Muscle of back (tissue), 13 donors: ENCODE measurements at places on chromosomes 5 and 9.

GRCh38 chr5:71873191-71873591, 154.1 kb downstream of the CARTPT start:
- no peak for DNase-seq

DNA sequence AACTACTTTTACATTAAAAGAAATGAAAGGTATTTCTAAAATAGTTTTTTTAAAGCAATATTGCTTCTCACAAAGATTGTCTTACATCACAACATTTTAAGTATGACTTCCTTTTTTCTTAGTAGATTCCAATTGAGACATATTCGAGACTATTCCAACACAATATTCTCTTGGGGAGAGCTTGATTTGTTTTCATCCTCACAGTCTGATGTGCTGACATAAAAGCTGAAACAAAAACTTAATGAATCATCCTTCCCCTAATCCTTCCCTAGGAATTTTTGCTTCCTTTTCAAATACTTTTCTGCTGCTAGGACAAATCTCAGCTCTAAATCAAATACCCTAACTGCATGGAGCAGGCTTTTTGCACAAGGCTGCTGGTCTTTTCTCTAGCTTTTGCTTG, 245.8 kb upstream of the MAP3K1 start:
- DNase-seq = peak; percentile 60

DNA sequence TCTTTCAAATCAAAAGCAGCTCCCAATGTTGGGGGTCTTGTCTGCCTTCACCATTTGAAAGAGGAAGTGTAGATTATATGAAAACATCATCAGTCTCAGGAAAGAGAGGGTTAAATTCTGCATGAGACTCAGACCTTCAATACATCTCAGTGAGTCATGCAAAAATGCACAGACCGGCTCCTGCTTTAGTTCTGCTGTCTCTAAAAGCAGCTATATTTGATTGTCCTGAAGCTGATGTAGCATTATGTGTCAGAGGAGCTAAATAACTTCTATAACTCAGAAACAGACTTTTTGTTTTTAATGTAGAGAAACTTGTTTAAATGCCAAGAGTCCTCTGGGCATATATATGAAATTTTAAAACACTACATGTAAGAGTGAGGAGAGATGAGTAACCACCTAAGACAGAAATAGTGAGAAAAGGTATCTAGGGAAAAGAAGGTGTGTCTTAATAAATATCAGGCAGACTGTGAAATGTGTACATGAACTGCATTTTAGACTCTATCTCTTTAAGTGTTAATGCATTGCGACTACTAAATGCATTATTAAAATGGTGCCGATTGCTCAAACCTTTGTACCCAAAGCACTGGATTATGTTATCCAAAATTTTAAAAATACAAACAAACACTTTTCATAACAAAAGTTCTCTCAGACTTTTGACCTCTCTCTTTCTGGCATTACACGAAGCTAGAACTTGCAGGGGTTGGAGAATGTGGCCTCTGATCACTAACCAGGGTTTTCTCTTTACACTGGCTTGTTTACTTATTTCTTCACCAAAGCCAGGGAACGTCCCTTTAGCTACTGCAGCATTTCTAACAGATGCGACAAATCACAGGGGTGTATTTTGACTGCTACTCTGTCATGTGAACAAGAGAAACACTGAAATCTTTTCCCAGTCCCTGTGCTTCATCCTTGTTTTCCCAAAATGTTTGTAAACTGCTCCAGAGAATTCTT, 302.3 kb downstream of the ARL15 start:
- no peak for DNase-seq

GRCh38 chr9:77939149-77939668, 92.4 kb downstream of the GNAQ start:
- DNase-seq = no peak

- DNase-seq = no peak
These were observed 184.0 kb downstream of the MAN2A1 start for GRCh38 chr5:109873687-109874086.

DNA sequence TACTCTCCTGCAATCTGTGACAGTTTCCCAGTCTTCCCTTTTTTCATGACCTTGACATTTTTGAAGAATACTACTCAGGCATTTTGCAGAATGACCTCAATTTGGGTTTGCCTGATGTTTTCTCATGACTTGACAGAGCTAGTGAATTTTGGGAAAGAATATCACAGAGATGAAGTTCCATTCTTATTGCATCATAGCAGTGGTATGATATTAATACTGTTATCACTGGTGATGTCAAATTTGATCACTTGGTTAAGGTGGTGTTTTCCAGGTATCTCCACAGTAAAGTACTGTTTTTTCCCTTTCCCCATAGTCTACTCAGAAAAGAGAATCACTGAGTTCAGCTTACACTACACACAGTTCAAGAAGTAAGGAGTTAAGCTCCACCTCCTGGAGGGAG, 56.2 kb upstream of the XPA start:
- DNase-seq = no peak

DNA sequence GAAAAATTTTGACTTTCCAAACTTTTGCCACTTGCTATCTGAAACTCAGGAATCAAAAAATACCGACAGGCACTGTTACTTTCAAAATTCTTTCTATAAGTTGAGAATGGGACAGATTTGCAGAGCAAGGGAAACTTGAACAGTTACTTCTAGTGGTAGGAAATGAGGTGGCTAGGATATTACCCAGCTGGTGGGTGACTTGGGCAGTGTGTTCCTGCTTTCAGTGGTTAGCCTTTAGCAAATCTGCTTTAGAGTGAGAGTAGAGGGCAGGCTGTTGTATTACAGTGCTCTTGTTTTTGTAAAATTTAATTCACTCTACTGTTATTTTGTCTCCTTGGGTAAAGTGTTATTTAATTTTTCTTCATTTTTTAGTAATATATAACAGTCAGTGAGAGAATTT, 40.2 kb upstream of the ROPN1L start:
- no peak for DNase-seq

- DNase-seq = no peak
These were observed 119.4 kb downstream of the WNK2 start for GRCh38 chr9:93303258-93303771.

DNA sequence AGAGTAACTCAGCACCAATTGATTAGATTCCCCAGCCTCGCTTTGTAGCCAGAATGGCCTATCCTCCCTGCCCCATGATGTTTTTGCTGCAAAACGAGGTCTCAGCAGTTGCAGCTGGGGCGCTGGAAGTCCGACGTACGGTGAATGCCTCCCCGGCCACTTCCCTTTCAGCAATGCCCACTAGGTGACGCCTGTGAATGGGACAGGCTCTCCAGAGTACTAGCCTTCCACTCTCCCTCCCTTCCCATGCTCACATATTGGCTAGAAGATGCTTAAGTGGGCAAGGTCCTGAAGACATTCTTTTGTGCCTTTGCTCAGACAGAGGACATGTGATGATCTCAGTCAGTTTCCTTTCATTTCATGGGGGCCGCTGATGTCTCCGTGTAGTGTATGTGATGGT, 50.8 kb downstream of the DMRT2 start:
- peak; percentile 45 for DNase-seq

DNA sequence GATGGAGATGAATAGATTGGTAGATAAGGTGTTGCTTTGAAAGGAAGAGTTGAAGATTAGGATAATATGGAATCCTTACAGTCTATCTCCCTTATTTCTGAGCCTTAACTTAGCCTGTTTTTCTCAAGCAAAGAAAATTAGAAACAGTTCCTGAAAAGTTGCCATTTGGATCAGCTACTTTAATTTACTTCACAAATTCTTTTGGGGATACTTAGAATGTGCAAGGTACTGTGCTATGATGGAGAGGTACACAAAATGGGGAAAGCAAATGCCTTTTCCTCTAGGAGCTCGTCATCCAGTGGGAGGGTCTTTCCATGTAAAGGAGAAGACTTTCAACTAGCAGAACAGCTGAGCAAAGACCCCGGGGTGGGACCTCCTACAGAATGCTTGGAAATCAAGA, 51.1 kb upstream of the SMARCA2 start:
- DNase-seq = peak; percentile 57

- DNase-seq = no peak
These were observed 605.4 kb downstream of the PTPRD start for GRCh38 chr9:10007356-10007755.

DNA sequence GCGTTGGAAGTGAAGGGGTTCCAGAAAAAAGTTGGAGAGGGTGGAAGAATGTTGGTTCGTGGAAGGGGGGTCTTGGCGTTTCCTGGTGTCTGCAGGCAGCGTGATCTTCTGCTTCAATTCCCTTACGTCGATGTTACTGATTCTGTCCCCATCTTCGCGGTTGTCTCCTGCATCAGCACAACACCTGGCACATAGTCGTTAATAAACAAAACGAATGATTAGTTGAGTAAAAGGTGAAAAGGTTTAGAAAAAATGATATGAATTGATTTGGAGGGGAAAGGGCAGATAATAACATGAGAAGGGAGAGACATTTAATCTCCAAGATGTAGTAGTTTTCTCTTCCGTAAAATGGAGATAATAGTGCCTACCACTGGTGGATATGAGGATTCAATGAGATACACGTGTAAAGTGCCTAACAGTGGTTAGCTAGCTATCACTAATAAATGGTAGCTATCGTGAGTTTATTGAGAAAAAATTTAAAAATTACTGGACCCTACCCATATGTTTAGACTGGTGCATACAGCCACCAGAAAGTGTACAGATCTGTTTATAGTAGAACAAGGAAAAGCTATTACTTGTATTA, 556 bp downstream of the MTREX start:
- no peak for DNase-seq

DNA sequence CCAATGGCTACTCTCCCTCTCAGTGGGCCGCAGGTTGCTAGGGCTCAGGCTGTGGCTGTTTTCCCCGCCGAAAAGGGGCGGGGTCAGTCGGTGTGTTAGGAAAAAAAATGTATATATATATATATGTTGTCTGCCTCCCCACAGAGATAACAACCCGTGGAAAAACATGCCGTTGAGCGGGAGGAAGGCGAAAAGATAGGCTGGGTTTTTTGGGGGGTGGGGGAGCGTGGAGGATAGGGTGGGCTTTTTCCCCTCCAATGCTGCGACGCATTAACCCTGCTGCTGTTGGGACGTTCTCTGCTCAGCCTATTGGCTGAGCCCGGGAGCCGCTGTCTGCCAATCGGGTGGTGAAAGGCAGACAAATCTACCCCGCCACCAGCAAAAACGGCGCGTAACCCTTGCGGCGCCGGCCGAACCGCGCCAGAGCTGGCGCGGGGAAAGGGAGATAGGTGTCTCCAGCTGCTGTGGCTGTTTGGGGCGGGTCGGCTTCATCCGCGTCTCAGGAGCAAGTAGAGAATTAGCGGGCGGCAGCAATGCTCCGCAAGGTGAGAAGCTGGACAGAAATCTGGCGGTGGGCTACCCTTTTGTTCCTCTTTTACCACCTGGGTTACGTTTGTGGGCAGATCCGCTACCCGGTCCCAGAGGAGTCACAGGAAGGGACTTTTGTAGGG, at the start of gene PCDHGC4:
Gene PCDHGC4 (plus strand): TSS at position 390 of the 671 bp plus-strand sequence. CDS start 144 bp downstream, at position 534.
- DNase-seq = peak; percentile 73

DNA sequence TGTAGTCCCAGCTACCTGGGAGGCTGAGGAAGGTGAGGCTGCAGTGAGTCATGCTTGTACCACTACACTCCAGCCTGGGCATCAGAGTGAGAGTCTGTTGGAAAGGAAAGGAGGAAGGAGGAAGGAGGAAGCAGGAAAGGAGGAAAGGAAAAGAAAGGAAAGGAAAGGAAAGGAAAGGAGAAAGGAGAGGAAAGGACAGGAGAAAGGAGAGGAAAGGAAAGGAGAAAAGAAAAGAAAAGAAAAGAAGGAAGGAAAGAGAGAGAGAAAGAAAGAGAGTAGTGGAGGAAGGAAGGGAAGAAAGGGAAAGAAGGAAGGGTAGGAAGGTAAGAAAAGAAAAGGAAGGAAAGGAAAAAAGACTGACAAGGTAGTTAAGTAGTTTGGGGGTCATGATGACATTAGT, 162.6 kb upstream of the SLC12A2 start:
- no peak for DNase-seq

DNA sequence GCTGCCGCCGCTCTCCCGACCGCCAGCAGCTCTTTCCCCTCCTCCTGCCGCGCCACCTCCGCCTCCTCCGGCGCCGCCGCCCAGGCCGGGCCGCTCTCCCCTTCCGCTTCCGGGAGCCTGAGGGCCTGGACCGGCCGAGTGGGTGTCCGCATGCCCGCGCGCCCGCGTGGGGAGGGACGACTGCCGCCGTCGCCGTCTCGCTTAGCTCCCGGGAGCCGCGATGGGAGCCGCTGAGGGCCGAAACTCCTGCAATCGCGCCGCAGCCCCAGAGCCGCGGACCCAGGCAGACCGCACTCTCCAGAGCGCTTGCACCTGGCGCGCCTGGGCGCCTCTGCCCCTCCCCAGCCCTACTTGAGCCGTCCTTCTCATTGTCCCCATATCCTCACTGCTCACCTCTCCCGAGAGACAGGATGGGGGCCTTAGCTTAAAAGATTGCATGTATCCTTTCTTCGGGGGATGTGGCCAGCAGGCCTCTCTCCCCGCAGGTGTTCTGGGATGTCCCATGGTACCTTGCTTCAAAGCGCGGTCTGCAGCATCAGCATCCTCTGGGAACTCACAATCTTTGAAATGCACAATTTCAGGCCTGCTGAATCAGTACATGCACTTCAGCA, at the start of gene ZDHHC21:
Gene ZDHHC21 (minus strand): TSS at position 182 of the 611 bp plus-strand sequence. CDS start 19,092 bp downstream, outside the sequence.
- peak; percentile 85 for DNase-seq

- DNase-seq = no peak
These were observed 72.8 kb upstream of the EFNA5 start for GRCh38 chr5:107743373-107744000.

DNA sequence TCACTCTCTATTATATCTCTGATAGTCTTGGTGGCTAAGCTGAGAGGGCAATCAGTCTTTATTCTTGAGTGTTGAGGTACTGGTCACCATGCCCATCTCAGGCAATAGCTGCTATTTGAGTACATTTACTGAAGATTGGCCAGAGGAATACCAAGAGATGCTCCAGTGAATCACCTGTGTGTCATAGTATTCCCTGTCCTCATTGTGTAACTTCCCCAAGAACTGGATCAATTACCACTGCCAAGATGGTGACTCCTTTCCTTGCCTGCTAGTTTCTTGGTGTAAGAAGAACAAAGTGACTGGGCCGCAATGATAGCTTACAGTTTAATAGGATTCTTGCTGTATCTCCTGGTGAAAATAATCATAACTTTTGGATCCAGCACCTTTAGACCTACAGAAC, 418.7 kb upstream of the KIF2A start:
- no peak for DNase-seq

DNA sequence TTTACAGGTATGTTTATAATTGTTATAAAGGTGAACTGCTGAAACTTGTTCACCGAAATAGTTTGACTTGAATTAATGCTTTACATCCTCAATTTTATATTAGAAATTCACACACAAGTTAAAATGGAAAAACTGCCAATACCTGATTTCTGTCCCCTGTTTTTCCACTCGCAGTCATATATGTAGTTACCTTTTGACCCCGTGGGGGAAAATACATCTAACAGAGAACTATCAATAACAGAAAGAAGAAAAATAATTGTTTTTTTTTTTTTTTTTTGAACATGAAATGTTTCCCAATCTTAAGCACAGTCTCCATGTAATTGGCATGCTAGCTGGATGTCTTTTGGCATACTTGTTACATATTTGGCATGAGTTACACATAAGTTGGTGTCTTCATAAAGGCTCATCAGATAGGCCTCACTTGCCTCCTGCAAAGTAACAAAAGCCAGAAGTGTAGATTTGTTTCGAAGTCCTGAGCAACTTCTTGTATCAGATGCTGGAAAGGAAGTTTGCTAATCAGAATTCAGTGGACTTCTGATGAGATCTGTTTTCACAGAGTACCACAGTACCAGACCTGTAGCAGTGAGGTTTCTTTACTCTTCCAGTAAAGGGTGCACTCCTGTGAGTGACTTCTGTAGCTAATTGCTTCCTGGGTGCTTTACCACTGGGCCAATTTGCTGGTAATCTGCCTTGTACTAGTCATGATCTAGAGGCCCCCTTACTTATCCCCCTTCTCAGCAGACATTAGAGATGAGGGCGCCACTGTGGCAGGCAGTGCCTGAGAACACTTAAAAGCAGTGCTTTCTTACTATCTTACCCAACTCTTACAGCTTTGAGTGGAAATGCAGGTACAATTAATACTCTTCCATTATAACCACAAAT, 36.2 kb upstream of the CXXC5 start:
- DNase-seq = no peak
